ENCODE measurements at places on chromosomes 16 and 17.

- no peak for DNase-seq
Measured at GRCh38 chr17:4045487-4045886, 81.2 kb upstream of the ATP2A3 start.

- no peak for DNase-seq
Measured at GRCh38 chr17:43572368-43572980, 26.3 kb upstream of the ETV4 start.

DNA sequence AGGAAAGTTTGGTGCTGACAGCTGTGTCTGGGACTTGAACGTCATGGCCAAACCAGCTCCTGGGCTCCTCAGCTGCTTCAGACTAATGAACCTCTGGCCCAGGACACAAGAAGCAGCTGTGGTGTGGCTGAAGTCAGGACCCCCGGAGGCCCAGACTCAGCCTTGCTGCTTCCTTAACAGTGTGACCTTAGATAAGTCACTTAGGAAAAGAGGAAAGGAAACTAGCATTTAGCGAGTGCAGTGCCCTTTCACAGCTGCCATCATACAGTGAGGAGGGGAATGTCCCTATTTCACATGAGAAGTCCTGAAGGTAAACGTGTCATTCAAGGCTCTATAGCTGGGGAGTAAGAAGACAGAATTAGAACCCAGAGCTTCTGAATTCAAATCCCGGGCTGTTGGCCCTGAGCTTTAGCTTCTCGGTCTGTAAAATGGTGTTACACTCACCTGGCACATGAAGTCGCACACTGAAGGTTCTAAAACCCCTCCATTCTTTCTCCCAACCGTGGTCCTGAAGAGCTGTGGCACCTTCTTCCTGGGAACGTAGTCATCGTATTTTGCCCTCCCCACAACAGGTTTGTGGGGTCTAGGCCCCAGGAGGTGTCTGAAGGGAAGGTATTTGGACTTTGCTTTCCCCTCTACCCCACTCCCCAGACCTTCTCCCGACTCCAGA, 910 bp upstream of the RAMP2 start:
- no peak for DNase-seq

DNA sequence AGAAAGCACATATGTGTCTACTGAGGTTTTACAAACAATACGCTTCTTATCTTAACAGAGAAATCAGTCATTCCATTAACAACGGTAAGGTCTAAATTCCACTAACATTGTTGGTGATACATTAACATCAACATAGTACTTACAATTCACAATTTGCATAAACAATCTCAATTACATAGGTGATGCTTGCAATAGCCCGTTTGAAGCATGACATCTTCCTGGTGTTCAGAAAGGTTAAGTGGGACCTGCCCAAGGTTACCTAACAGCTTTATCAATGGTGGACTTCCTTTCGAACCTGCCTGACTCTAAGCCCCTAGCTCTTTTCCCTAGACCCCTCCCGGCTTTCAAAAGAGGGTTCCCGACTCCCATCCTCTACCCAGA, 699 bp downstream of the FAM222B start:
- DNase-seq, result no peak

DNA sequence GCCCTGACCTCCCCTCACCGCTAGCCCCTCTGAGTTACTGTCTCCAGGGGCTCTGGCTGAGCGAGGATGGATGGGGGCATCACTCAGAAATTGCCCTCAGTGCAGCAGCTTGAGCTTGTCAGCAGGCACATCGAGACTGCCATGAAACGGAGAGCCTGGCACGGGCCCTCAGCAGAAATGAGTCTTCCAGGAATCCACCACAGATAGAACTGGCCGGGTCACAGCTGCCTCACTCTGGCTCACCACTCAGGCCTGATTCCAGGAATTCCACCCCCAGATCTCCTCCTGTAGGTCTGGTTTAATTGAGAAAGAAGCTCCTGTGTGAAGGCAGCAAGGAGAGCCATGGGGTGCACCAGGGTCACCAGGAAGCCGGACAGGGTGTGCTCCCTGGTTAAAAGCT, 85.5 kb downstream of the GSG1L start:
- DNase-seq, result no peak

DNA sequence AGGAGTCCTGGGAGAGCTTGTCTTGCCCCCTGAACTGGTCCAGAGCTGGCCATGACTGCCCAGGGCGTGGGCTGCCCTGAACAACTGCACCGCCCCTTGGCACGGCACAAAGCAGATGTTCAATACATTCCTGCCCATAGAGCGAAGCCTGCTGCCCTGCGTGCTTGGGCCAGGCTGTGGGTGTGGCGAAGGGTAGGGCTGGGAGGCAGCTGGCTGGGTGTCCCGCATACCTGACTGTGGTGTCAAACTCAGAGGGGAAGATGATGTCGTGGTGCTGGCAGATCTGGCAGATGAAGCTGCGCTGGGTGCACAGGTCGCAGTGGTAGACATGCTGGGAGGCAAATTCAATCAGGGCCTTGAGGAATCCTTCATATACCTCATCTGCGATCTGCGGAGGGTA, 124.2 kb upstream of the SMURF2 start:
- DNase-seq, result no peak

DNA sequence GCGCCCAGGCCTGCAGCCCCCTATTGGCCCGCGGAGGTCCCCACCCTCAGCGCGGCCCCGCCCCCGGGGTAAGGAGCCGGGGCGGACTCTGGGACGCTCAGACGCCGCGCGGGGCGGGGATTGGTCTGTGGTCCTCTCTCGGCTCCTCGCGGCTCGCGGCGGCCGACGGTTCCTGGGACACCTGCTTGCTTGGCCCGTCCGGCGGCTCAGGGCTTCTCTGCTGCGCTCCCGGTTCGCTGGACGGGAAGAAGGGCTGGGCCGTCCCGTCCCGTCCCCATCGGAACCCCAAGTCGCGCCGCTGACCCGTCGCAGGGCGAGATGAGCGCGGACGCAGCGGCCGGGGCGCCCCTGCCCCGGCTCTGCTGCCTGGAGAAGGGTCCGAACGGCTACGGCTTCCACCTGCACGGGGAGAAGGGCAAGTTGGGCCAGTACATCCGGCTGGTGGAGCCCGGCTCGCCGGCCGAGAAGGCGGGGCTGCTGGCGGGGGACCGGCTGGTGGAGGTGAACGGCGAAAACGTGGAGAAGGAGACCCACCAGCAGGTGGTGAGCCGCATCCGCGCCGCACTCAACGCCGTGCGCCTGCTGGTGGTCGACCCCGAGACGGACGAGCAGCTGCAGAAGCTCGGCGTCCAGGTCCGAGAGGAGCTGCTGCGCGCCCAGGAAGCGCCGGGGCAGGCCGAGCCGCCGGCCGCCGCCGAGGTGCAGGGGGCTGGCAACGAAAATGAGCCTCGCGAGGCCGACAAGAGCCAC, at the start of gene NHERF1:
TSS of gene NHERF1 (plus strand) at position 100 of the 750 bp plus-strand sequence. CDS start at position 319, 219 bp downstream.
- peak; percentile 93 for DNase-seq

All from stimulated activated CD4-positive, alpha-beta T cell treated with anti-CD3 and anti-CD28 coated beads, Interleukin-1b, Interleukin-23, amount 100 ng/mL, for 24 hours (primary cell).